H54 (cell line): ENCODE measurements at places on chromosomes 3 and 15.

DNA sequence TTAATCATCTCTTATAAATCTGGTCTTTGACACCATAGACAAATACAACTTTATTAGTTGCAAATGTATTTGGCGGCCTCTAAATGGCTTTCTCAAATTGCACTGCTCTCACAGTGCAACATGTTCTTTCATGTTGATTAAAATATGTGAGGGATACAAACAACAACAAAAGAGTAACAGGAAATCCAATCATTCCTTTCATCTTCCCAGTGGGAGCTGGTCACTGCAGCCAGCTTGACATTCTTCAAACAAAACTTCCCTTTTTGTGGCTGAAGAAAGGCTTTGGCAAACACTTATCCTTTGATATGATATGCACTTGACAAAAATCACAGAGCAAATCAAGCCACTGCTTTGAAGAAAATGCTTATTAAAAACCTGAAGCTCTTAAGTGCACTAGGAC, 973.6 kb downstream of the EPHA3 start:
- no peak for DNase-seq

GRCh38 chr3:180092889-180093288, 56.2 kb upstream of the PEX5L start:
- no peak for DNase-seq

DNA sequence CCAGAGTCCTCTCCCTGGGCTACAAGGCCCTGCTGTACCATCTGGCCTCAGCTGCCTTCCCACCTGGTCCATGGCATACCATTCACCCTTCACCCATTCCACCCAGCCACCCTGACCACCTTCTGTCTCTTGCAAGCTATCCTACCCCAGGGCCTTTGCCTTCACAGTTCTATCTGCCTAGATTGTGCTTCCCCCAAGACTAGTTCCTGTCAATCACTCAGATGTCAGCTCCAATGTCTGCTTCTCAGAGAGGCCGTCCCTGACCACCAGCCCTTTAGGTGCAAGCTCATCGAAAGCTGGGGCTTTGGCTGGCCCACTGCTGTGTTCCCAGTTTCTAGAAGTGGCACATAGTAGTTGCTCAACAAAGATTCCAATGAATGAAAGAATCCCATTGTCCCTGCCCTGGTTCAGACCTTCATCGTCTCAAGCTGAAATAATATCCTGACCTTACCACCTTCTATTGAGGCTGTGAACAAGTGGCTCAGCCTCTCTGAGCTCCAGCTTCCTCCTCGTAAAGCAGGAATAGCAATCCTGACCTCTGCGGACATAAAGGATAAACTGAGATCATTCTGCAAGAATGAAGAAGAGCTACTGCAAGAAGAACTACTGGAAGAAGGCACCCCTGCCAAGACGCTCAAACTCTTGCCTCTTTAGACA, 15.8 kb downstream of the EFCAB12 start:
- DNase-seq: no peak

GRCh38 chr3:196049653-196050052, 32.2 kb downstream of the TFRC start:
- no peak for DNase-seq

- peak; percentile 88 for DNase-seq
Measured at GRCh38 chr3:125062904-125063618, 7.3 kb upstream of the HEG1 start.

DNA sequence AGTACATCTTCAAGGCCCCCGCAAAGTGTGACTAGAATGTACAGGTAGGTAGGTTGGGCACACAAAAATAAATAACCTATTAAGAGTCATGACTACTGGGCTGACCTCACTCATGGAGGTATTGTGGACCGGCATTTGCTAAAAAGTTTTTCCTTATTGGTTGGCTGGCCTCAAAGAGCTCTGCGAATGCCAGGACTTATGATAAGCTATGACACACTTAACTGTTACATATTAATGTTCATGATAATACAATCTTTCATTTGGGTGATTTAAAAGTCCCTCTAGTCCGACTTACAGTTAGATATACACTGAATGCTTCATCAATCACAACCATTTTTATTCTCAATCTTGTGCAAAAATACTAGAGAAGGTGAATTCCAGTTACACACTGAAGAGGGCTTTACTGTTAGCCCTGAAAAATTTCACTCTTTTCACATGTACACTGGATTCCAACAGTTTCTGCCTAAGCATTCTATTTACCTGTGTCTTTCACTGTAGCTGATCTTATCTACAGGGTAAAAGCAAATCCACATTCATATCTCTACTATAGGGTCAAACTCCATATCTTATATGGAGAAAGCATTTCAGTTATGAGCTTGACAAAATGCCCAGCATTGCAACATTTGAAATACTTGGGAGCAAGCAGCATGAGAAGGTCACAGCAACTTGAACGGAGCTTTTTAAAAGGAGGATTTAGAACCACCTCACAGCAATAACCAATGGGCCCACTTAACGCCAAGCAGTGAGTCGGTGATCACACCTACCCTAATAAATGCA, 329.1 kb downstream of the FOXP1 start:
- no peak for DNase-seq

GRCh38 chr3:141302364-141303141, 65.8 kb upstream of the ZBTB38 start:
- DNase-seq: peak; percentile 45

DNA sequence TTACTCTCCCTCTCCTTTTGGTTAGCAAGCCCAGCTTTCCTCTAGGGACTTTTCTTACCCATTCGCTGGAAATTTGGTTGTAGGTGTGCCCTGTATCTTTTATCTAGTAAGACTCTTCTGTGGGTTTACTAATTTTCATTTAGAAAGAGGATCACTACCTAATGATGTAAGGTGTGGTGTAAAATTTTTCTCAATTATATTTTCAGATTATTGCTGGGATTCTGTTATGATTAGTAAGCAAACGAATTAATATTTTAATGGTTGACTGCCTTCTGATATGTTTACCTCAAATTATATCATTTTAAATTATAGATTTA, 28.5 kb downstream of the PLCL2 start:
- DNase-seq: no peak

DNA sequence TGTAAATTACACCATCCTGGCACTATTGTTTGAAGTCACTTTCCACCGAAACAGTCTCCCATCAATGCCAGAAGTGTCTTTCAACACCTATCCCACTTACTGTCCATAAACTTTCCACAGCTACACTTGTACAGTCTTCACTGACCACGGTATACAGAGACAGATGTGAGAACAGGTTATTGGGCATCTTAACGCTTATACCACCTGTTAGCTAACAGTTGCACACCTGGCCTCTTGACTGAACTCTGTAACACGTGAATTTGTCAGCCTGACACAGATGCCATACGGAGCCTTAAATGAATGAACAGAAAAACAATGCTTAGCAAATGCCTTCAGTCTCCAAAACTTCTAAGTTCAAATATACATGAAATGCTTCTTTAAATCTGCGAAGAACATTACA, 440.5 kb downstream of the SHQ1 start:
- DNase-seq: no peak

GRCh38 chr3:161409069-161409468, 37.8 kb upstream of the SPTSSB start:
- DNase-seq: no peak

GRCh38 chr3:55297245-55297644, 189.9 kb downstream of the WNT5A start:
- no peak for DNase-seq

- DNase-seq: no peak
Measured at GRCh38 chr3:33799202-33799551, 747 bp downstream of the PDCD6IP start.

DNA sequence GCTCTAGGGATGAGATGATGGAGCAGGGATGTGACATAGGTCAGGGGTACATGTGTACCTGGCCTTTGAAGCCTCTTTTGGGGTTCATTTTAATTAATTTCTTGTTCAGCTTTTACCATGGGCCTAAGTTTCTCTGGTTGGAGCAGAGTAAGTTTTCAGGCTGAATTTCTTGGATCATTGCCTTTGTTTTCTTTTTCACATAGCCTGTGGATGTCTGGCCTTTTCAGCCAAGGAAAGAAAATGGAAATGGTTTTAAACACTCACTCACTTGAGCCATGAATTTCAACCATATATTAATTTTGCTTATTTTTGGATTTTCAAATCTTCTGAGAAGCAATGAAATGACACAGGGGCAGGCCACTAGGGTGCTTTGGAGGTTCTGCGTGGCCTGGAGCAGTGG, 30.2 kb downstream of the CACNA1D start:
- DNase-seq: no peak

- no peak for DNase-seq
Measured at GRCh38 chr3:142861926-142862325, 27.0 kb downstream of the PCOLCE2 start.

DNA sequence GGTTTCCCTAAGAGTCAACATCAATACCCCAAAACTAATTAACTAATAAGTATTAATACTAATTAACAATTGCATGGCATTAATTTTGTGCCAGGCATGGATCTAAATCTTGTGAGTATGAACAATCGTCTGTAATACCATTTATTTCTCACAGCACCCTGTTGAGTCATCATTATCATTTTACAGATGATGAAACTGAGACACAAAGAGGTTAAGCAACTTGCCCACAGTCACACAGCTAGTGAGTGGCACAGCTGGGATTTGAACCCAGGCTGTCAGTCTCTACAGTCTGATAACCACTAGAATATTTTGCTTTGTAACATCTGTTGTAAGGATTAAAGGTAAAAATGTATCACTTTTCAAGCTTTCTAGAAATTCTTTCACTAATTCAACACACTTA, 423.4 kb upstream of the WNT5A start:
- DNase-seq: no peak

- DNase-seq: no peak
Measured at GRCh38 chr15:82039871-82040270, 5.9 kb downstream of the MEX3B start.

DNA sequence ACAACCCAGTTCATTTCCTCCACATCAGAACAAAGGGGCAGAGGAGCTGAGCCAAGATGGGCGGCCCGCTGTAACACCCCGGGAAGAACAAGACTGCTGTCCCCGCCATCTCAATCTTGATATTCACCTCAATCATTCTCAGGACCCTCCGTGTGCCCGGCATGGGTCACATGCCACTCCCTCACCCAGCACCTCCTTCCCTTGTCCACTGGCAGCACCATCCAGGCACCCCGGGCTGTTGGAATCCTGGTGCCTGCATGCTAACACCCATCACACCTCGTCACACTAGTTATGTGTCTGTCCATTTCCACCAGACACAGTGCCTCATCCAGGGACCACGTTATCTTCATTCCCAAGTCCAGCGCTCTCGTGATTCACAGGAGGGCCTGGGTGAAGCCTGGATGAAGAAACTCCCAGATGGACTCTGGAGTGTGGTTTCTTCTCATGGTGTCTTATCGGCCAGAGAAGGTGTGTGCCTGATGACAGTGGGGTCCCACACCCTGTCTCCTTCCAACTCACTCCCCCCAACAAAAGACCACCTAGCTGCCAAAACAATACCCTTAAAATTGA, 16.7 kb downstream of the MEGF11 start:
- no peak for DNase-seq

- no peak for DNase-seq
Measured at GRCh38 chr15:70293591-70294470, 196.1 kb upstream of the TLE3 start.

GRCh38 chr3:164814106-164814505, 264.2 kb downstream of the SI start:
- DNase-seq: no peak

- no peak for DNase-seq
Measured at GRCh38 chr3:27610800-27611525, 111.2 kb downstream of the EOMES start.
